Smooth muscle cell of the brain vasculature (primary cell): ENCODE measurements at places on chromosomes 7 and 10.

- DNase-seq = no peak
Measured at GRCh38 chr7:105339404-105340323, 49.1 kb downstream of the SRPK2 start.

DNA sequence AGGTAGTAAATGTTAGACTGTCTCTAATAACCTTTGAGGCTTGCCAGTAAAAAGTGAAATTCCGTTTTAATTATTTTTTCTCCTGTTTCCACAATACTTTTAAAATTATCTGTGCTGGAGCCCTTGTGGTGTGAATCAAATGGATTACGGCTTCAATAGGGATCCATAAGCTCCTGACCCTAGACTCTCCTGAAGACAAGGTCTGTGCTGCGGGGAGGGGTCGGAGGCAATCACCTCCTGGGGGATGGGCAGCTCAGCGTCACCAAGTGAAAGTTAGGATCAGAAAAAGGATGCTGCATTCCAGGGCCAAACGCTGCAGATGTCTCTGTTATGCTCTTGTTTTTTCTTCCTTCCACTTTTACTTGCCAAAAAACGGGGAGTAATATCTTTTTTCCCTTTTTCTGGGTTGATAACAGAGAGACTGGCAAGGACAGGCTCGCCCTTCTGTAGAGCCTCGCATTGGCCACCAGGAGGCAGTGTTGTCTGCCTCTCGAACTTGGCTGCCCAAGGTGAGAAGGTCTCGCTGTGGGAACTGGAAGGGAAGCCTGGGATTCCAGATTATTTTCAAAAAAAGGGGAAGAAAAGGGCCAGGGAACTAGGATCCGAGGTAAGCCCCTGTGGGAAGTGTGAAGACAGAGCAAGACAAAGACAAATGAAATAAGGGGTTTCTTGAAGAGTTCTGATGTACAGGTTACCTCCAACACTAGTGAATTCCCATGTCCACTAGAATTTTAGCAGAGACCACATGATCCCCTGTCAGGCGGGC lies 621.9 kb downstream of the ACTR3B start:
- DNase-seq = no peak

- no peak for DNase-seq
Measured at GRCh38 chr10:86357041-86357440, 9.6 kb downstream of the GRID1 start.

DNA sequence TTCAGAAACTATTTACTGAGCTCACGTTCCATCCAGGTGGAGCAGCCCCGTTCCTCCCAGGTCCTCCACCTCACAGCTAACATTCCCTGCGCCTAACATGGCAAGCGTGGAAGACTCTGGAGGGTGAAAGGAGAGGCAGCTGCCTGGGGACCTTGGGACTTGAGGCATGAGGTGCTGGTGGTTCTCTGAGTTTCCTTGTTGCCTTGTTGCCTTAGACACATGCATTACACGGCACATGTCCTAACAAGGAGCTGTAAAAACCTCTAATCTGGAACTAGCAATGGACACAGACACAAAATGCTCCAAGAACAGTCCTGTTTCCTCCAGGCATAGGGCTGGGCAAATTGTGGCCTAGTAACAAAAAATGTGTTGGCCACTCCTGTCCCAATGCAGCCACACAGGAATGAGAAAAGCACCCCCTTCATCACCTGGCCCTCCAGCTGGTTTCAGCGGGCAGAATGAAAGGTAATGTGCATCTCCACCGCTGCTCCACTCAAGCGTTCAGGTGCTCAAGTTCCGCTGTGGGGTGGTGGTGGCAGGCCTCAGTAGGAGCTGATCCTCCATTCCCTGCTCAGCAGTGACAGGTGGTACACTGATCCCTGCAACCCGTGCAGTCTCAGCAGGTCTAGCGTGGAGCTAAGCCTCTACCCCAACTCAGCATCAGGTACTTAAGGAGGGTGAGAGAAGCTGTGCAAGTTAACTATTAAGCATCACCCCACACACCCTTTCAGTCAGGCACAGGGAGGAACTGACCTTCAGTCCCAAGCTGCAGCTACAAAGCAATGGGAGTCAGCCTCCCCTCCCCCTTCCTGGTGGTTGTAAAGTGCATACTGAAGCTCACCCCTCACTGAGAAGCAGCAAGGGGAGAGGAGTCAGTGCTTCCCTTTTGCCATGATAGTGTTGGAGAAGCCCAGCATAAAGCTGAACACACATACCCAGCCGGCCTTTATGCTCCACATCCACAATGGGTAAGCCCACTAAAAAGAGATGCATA lies 382.8 kb downstream of the SDK1 start:
- DNase-seq = no peak

- no peak for DNase-seq
Measured at GRCh38 chr10:22459496-22459895, 114.2 kb downstream of the SPAG6 start.

GRCh38 chr7:9031386-9031785 lies 598.0 kb downstream of the NXPH1 start:
- DNase-seq = no peak

- no peak for DNase-seq
Measured at GRCh38 chr7:100166317-100166940, 2.0 kb downstream of the GAL3ST4 start.

GRCh38 chr10:78176320-78177317 lies 143.0 kb downstream of the RPS24 start:
- DNase-seq = no peak

GRCh38 chr10:122121059-122121458 lies 132.1 kb downstream of the TACC2 start:
- no peak for DNase-seq
